Stimulated activated CD8-positive, alpha-beta memory T cell treated with anti-CD3 and anti-CD28 coated beads, Interleukin-7, amount 100 ng/mL, for 1 hour (primary cell): ENCODE measurements at places on chromosomes 7 and 10.

- no peak for DNase-seq
These were observed 73.9 kb upstream of the PDGFA start for GRCh38 chr7:593324-594115.

GRCh38 chr7:157352516-157352915, 15.7 kb downstream of the DNAJB6 start:
- DNase-seq = no peak

DNA sequence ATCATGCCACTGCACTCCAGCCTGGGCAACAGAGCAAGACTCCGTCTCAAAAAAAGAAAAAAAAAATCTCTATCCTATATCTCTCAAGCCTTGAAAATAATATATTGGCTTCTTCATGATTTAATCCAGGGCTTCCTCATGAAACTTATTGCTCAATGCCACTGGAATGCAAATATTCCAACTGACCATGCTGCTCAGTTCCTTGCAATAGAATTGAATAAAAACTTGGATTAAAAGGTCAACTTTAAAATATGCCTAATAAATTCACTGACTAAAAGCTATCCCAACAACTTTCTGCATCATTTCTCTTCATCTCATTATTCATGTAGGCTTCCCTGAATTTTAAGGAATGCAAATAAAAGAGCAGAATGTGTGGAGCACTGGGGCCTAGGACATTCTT, 42.1 kb upstream of the NOBOX start:
- no peak for DNase-seq

GRCh38 chr10:92267343-92267742, 23.5 kb downstream of the CPEB3 start:
- no peak for DNase-seq

GRCh38 chr7:137417464-137417863, 73.9 kb upstream of the PTN start:
- no peak for DNase-seq

DNA sequence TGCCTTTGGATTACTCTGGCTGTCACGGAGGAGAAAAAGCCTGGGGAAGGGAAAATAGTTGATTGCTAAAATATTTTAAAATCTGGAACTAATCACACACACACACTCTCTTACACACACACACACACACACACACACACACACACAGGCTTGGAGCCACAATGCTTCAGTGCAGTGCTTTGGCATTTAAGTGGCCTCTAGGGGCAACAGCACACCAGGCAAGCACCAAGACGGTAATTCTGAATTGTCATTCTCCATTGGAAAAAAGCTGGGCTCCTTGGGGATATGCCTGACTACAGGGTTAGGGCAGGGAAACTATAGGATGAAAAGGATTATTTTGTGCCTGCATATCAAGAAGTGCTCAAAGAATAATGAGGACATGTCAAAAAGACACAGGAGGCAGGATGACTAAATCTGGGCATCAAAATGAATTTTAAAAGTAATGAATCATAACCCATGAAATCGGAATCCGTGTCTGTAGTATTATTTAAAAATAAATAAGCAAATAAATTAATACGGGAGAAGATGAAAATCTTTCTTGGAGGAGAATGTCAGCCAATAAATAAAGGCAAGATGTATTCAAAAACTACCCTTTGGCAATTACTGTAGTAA, 30.4 kb upstream of the DDC start:
- no peak for DNase-seq

DNA sequence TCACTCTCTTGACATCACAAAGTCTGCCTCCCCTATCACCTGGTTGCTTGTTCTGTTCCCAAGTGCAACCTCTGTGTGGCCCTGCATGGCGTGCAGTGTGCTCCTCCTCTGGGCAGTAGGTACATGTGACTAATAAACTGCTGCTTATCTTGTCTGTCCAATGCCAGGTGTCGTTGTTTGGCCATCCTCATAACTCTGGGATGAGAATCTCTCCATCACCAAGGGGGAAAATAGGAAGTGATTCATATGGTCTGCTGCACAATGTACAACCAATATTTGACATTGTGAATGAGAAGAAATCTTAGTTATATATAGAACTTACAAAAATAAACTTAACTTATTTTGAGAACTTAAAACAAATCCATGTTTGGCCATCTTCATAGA, 135.2 kb downstream of the INHBA start:
- DNase-seq = no peak

DNA sequence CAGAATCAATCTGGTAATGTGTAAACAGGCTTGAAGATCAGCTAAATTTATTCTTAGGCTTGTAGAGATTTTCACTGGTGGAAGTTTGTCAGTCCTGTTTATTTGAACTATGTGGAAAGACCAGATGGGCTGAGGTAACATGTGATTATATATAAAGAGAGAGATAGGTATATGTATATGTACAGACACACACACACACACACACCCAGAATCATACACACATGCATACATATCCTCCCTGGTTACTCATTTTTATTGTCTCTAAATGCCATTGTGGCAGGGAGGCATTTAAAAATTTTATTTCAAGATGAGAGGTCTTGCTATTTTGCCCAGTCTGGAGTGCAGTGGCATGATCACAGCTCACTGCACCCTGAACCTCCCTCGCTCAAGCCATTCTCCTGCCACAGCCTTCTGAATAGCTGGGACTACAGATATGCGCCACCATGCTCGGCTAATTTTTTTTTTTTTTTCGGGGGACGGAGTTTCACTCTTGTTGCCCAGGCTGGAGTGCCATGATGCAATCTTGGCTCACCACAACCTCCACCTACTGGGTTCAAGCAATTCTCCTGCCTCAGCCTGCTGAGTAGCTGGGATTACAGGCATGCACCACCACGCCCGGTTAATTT, 78.1 kb upstream of the CYTH3 start:
- DNase-seq = no peak

GRCh38 chr10:122140461-122140902, 130.6 kb upstream of the BTBD16 start:
- no peak for DNase-seq

DNA sequence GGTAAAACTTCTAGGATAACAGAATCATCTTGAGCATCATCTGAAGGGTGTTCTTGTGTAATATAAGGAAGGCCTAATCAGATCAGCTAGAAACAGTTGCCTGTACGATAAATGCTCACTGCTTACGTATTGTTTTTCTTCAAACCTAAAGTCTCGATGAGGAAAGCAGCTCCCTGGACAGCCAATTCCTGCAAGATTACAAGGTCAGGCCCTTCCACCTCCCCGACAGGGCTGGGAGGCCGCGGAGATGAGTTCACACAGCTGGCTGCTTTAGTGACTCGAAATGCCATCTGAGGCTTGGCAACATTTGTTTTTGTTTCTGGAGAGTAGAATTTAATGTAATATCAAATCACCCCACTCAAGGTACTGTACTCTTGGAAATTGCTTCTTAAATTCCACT, 95.1 kb upstream of the PFKP start:
- DNase-seq = no peak

DNA sequence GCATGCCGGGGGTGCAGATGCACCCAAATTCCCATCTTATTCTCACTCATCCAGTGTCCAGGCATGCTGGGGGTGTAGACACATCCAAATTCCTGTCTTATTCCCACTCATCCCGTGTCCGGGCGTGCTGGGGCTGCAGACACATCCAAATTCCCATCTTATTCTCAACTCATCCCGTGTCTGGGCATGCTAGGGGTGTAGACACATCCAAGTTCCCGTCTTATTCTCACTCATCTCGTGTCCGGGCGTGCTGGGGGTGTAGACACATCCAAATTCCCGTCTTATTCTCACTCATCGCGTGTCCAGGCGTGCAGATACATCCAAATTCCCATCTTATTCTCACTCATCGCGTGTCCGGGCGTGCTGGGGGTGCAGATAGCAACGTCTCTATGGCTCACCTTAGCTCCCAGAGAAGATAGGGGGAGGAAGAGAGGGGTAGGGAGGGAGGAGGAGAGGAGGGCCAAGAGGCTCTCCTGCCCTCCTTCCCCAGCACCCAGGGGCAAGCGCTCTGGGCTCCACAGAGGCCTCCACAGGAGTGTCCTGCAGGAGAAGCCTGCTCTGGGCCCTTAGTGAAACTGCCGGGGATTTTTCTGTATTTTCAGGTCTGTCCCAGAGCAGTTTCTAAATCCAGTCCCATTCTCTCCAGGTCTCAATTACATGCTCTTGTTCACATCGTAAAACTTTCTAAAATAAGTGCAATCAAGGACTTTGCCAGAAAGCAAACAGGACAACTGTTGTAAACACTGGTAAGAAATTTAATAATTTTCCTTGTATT, 210.8 kb downstream of the DIP2C start:
- no peak for DNase-seq

GRCh38 chr7:7799138-7799537, 80.7 kb upstream of the RPA3 start:
- DNase-seq = no peak

DNA sequence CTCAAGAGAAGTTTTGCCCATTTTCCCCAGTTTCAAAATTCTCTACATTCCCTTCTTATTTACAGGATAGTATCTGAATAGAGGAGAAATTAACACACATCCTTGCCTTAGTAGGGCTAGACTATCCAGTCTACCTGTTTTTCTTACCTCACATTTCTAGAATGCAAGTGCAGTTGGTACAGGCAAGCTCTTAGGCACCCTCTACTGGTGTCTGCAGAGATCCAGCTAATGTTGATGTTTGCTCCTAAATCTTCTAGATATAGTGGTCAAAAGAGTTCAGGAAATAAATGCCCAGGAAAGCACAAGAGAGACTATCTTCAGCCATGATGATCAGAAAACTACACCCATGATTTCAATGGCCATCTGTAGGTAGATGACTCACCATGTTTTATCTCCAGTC, 205.3 kb downstream of the HTR7 start:
- no peak for DNase-seq

DNA sequence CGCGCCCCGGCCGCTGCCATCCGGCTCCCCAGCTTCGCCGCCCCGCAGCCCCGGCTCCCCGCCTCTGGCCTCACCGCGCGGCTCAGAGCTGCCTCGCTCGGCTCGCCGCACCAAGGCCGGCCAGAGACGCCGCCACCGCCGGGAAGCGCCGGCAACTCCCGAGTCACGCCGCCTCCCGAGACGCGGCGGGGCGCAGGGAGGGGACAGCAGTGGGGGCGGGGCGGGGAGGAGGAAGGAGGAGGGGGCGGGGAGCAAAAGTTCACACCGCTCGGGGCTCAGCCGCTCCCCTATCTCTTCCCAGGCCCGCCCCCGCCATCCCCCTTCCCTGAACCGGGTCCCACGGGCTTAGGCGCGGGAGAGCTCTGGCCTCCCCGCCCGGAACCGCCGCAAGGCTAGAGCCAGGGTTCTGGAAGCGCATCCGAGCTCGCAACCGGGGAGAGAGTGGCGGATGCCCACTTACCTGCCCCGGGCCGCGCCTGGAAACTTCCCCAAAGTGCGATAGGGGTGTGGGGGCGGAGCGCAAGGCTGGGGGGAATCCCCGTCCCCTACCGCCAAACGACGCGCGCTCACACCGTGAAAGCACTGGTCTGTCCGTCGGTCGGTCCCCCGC, 1.0 kb downstream of the CHST15 start:
- DNase-seq = no peak

- no peak for DNase-seq
These were observed 153.3 kb upstream of the INSYN2A start for GRCh38 chr10:127349737-127350136.

GRCh38 chr7:4238861-4239260, 443.2 kb upstream of the FOXK1 start:
- no peak for DNase-seq

GRCh38 chr7:128932862-128933179, 4.9 kb upstream of the IRF5 start:
- no peak for DNase-seq

DNA sequence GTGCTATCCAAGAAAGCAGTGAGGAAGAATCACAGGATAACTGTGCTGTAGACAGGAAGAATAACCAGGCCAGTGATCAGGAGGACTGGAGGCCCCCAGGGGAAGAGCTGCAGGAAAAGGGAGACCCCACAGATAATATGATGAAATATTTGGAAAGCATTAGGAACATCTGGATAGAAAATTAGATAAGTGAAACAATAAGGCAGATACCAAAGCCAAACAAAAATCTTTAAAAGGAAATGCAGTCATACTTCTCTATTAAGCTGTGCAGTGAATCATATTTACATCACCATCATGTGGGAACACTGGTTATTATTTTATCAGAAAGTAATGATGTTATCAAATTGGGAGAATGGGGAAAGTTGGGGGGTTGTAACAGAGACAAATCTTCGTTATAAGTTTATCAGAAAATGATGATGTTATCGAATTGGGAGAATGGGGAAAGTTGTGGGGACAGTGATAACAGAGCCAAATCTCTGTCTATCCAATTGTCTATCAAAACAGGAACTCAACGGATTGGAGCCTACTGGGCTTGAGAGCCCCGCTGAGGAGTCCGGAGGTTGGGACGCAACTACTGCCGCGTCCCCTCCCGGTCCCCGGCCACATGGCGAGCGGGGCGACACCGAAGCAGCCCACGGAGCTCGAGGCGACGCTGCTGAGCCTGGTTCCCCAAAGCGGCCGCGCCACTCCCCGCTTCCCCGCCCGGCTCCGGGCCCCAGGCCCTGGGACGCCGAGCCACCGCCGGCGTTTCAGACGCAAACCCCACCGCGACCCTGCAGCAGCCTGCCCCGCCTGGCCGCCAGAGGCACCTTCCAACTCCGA, 14.0 kb upstream of the RALA start:
- DNase-seq = no peak

DNA sequence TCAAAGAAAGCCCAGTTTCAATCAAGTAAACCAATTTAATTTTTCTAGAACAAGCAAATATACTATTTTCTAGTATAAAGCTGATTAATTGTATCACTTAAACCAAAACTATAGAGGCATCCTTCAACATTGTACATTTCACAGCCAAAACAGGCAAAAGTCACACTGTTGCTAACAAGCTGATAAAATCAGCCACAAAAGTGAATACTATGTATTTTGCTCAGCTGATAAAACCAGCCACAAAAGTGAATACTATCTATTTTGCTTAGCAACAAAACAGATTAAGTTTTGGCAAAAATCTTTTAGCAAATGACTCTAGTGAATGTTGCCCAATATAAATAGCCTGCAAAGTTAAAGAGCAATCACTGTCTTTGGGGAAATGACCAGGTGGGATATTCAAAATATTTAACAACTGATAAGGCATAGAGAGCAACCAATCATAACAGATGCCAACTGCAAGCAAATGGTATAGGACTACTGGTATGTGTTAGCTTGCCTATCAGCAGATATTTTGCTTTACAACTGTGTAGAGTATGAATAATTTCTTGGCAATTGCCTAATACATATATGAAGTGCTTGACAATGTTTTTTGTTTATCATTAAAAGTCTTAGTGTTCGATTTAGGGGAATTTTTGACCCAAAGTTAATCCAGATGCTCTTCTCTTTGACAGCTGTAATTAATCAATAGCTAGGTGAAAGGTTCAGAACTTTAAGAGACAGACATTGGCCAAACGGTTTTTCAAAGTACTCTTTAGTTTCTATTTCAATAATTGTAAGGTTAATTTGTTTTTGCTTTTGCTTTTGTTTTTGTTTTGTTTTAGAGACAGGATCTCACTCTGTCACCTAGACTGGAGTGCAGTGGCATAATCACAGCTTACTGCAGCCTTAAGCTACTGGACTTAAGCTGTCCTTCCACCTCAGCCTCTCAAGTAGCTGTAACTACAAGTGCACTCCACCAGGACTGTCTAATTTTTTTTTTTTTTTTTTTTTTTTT, 44.4 kb upstream of the SP4 start:
- DNase-seq = no peak
